ENCODE measurements at places on chromosomes 1 and 21. TPM values are rescaled to one million over a fixed set of nuclear protein-coding genes. Genes with fewer than 3 reads are reported as not detected.

MANEAL gene
- total RNA-seq, result 18.2 TPM

ATXN7L2 gene
- 2.3 TPM for total RNA-seq

LPAR3 gene
- total RNA-seq, result 3.6 TPM

DNA sequence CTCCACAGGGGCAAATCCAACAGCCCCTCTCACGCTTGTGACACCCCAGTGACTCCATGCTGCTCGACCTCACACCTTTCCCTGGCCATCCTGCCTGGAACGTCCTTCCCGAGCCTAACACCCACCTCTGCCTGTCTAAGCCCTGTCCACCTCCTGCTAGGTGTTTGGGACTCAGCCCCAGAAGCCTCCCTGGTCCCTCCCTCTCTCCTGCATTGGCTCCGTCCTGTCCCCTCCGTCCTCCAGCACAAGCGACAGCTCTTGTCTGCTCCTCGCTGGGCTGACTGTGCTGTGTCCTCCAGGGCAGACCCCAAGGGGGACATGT is 102.0 kb upstream of the IFFO2 start:
- no peak for DNase-seq

GRCh38 chr1:45608175-45609156 is 15.4 kb downstream of the CCDC17 start:
- no peak for DNase-seq

- DNase-seq, result no peak
These were observed 344.9 kb downstream of the ADGRL2 start for GRCh38 chr1:82145656-82146055.

DNA sequence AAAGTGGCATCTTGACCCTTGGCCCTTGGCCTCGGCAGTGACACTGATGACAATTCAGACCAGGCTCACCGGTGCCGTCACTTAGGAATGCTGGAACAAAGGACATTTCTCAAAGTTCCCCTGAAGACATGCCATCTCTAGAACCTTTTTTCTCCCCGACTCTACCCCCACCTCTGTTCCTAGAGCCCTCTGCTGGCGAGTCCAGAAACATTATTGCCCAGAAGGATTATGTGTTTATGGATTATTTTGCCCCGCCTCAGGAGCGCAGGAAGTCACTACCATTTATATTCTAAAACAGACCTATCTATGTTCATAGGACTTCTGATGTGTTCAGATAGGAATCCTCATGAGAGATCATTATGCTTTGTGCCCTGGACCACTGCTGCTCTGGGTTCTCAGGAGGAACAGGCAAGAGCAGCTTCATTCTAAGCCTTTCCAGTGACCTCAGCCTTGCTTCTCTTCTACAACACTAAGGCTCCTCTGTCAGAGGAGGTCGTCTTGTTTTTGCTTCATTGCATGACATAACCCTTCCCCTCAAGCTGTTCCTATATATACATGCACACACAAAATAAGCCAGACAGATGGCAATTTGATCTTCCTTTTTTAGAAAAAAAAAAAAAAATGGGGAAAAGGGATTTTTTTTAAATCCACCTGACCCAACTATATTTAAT is 12.4 kb upstream of the SHISA4 start:
- DNase-seq, result no peak

DNA sequence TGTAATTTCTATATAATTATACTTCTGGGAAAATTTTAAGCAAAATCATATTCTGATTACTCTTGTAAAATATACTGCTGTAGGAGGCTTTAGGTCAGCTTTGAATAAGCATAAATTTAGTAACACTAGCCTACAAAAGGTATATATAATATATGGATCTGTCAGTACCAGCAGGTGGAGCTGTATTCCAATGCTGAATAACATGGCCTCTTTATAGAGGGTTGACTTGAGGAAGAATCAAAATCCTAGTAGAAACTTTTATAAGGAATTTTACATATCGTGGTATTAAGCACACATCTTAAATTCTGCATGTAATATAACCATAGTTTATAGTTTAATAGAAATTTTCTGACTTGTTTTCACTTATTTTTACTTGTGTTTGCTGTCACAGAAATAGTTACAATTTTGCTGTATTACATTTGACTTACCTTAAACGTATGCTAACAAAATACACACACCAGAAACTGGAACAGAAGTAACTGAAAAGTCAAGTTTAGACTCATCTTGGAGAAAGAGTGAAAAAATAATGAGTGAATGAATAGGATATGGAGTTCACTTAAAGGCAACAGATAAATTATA is 79.3 kb downstream of the HMCN1 start:
- peak; percentile 41 for DNase-seq

Measured in colonic mucosa (tissue), 4 donors.